ENCODE measurements at places on chromosomes 4 and X.
A peak's percentile ranks its signal among the peaks of the same experiment; 100 is the strongest.

DNA sequence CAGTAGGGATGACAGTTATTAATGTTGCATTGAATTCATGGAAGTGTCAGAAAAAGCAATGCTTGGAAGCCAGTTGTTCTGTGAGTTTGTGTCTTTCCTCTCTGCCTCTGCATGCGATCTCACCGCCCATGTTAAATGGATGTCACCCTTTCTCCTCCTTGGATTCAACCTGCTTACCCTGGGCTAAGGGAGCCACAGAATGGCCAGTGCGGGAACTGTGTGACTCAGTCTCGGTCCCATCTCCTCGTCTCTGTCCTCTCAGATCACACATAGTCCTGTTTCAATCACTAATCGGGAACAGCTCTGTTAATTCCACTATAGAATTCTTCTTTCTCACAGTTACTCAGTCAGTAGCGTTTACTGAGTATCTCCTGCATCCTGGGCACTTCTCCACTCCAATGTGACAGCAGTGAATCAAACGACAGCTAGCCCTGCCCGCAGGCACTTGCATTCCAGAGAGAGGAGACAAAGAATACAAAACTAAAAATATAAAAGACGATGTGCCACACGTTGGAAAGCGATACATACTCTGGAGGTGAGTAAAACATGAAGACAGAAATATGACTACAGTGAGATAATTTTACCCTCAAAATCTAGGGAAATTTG, 53.6 kb upstream of the TLR3 start:
- DNase-seq = no peak

DNA sequence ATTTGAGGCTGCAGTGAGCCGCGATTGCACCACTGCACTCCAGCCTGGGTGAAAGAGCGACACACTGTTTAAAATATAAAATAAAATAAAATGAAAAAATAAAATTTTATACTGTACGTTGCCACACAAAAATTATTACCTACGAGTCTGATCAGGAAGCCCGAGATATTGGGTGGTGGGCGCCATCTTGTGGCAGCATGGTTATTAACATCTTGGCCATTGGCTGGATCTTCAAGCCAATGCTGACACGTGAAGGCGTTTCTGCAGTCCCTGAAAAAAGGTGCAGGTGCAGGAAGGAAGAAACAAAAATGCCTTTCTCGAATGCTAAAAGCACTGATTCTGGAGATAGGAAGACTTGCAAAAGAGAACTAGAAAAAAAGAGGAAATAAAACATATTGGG, 4.9 kb upstream of the TLR8 start:
- peak; percentile 28 for DNase-seq

GRCh38 chrX:29487714-29488113, 727.6 kb upstream of the MAGEB2 start:
- DNase-seq = no peak

DNA sequence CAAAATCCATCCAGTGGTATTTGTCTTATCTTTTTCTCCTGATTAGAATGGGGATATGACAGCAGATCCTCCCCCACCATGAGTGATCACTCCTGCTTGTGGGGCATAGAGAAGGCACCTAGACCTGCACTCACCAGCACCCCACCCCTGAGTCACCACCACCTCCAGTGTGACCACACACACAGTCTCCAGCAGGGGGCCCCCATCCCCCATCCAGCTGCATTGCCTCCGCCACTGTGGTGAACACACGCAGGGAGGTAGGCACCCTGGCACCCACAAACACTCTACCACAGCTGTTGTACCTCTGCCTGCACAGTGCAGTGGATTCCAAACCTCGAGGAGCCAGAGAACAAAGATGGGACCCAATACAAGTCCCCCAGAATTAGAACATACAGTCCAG, 9.0 kb upstream of the MAGEA8 start:
- no peak for DNase-seq

- DNase-seq = no peak
These were observed 20.0 kb upstream of the FTHL17 start for GRCh38 chrX:31091819-31092218.

GRCh38 chrX:30690330-30690729, 37.1 kb downstream of the GK start:
- no peak for DNase-seq

DNA sequence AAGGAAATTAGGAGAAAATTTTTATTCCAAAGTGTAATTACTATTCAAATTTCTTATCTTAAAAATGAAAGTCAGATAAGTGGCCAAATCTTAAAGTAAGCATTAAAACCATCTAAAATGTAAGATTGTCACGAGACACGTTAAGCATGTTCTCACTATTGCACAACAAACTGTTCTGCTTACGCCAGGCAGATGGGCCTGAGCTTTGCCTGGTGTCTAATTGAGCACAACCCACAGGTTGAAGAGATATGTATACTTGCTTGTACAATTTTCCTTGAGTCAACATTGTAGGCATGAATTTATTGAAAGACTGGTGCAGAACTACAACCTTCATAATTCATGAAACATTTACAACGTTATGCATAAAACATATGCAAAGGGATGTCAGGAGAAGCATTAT, 3.9 kb downstream of the RNF128 start:
- DNase-seq = no peak

DNA sequence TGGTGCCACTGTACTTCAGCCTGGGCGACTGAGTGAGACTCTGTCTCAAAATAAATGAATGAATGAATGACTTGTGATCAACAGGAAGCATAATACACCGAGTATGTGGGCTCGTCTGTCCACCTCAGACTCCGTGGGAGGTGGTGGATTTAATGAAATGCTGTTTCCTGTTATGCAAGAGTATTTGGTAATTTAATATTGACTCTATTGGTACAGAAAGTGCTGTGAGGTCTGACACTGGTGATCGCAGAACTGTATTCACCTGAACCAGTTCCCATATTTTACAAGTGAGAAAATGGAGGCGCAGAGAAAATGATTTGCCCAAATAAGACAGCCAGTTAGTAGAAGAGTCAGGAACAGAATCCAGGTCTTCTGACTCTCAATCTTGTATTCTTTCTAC, 423.3 kb downstream of the RAPGEF2 start:
- no peak for DNase-seq

DNA sequence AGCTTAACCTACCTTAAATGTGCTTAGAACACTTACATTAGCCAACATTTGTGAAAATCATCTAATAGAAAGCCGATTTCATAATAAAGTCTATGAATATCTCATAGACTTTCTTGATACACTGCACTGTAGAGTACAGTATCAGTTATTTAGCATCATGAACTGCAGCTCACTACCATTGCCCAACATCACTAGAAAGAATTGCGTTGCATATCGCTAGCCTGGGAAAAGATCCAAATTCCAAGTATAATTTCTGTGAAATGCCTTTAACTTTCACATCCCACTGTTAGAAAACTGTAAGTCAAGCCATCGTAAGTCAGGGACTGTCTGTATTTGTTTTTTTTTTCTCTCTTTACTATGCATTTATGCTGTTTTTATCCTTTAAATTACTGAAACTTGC, 918.6 kb upstream of the PABPC4L start:
- no peak for DNase-seq

GRCh38 chr4:7144374-7145290, 47.7 kb upstream of the SORCS2 start:
- DNase-seq = no peak

GRCh38 chrX:74291577-74291963, 12.4 kb upstream of the ZCCHC13 start:
- DNase-seq = no peak

- DNase-seq = no peak
These were observed 163.5 kb upstream of the SPIN4 start for GRCh38 chrX:63514569-63515080.

GRCh38 chrX:19811807-19812604, 75.4 kb downstream of the SH3KBP1 start:
- DNase-seq = no peak

GRCh38 chr4:83283181-83283580, 1.4 kb downstream of the COQ2 start:
- no peak for DNase-seq

- DNase-seq = no peak
These were observed 20.8 kb downstream of the USO1 start for GRCh38 chr4:75745161-75745560.

- no peak for DNase-seq
These were observed 1560.6 kb downstream of the STIM2 start for GRCh38 chr4:28421221-28421620.

DNA sequence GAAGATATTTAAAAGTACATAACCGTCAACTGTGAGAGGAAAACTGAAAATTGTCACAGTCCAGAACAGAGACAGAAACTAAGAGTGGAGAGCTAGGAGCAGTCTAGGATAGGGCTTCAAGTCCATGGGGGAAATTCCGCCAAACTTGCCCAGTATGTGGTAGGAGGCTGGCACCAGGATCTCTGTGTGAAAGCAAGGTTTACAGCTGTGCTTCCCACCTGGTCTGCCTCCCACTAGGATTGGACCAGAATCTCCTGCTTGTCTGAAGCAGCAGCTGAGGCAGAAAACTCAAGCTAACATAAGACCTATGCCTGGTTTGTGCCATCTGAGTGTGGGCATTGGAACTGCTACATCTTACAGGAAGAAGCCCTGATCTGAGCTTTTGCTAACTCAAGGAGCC, 18.6 kb upstream of the FHL1 start:
- DNase-seq = no peak

GRCh38 chrX:314049-314448, 4.5 kb downstream of the GTPBP6 start:
- no peak for DNase-seq

- no peak for DNase-seq
These were observed 178.7 kb downstream of the FBXW7 start for GRCh38 chr4:152357206-152357605.

GRCh38 chr4:86898562-86898961, 6.3 kb upstream of the C4orf36 start:
- no peak for DNase-seq

GRCh38 chr4:13117185-13117584, 367.0 kb downstream of the RAB28 start:
- no peak for DNase-seq

GRCh38 chr4:16448241-16448840, 222.1 kb upstream of the TAPT1 start:
- no peak for DNase-seq

- no peak for DNase-seq
These were observed at the start of gene GASK1B for GRCh38 chr4:158172261-158173258. Gene GASK1B, minus strand, starts transcription at chr4:158173025. Its CDS starts 1,650 bp downstream, at chr4:158171375.

DNA sequence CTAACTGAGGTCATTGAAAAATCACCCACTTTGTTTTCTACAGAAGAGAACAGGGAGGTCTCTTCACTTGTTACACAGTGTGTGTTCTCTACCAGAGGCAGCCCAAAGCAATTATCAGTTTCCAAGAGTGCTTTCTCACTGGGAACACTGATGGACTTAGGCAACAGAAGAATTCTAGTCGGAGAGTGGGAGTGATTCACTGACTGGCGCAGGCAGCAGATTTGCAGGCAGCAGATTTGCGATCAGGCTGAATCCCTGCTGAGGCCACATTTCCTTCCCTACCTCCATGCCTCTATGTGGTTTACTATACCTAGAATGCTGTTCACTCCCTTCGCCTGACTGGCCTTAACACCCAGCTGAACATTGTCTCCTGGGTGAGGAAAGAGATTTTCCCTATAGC, 6.6 kb downstream of the OCIAD2 start:
- no peak for DNase-seq

DNA sequence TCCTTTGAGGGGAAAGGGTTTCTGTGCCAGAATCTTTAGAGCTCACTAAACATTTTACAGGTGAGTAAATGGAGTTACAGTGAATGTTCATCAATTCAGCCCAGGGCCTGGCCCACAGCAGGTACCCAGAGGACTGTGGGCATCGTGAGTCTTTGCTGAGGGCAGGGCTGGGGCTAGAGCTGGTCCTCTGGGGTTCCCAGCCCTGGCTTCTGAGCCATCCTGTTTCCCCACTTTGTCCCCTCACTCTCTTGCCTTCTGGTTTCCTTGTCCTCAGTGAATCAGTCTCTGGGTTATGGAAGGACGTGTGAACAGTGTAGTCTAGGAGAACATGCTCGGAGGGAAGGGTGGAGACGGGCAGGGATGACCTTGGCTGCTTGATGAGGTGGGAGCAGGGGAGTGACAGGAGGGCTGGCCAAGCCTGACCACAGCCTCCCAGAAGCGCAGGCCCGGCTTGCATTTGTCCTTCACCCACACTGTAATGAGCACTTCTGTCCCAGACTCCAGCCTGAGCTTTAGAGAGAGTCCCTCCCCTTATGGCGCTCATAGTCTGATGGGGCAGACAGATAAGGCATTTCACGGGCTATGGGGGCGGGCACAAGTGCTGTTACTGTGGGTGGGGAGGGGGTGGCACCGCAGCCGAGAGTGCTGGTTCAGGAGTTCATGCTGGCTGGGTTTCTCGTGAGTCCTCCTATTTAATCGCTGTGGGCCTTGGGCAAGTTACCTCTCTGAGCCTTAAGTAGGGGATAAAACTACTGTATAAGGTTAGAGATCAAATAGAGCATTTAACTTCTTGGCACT, 17.3 kb downstream of the TBC1D14 start:
- DNase-seq = no peak

DNA sequence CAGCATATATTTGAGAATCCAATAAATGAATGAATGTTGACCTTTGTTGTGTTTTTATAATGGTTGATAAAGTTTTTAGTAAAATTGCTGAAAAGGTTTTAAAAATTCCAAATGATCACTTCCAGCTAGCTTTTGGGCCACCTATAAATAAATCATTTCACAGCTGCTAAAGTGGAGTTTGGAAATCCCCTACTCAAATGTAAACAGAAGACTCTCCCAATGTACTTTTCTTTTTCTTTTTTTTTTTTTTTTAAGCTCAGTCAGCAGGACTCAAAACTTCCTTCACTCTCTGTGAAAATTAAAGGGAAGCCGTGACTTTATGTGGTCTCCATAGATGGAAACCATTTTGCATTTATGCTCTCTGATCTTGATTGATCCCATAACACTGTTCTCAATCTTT, 45.2 kb downstream of the CXCL13 start:
- no peak for DNase-seq

- DNase-seq = no peak
These were observed 2.9 kb downstream of the TEC start for GRCh38 chr4:48266781-48267180.

- no peak for DNase-seq
These were observed 120.3 kb upstream of the KLHL4 start for GRCh38 chrX:87397103-87397886.

DNA sequence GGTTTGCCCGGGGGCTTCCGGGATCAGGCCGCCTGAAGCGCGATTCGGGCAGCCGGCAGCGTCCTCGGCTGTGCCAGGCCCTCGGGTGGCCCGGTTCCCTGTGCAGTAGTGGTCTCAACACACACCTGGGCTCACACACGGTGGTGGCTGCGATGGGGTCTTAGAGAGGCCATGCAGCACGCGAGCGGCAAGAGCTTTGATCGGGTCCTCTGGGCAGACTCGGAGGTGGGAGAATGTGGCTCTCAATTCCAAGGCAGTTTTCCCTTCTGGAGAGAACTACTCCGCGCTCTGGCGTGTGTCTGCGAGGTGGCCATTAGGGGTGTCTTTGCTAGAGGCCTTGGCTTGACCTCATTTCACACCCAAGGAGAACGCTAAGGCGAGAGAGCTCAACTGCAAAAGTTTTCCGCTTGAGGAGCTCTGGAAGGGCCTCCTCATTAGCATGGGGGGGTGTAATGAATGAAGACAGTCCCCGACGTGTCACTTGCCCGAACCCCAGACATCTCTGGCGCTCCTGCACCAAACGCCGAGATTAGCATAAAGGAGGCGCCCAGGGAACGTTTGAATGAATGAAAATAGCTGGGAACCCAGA, 771 bp upstream of the RBPJ start:
- no peak for DNase-seq

GRCh38 chr4:121988950-121989349, 37.1 kb upstream of the TRPC3 start:
- DNase-seq = no peak

- DNase-seq = no peak
These were observed 691.3 kb upstream of the PCDH7 start for GRCh38 chr4:30028826-30029225.

GRCh38 chr4:100977746-100978397, 369.5 kb downstream of the PPP3CA start:
- DNase-seq = no peak
